ENCODE measurements at places on chromosomes 4 and X.

- DNase-seq: no peak
Observed at GRCh38 chrX:108117988-108118387, 26.4 kb downstream of the ATG4A start.

GRCh38 chrX:82092307-82092706 lies 890.4 kb downstream of the SH3BGRL start:
- no peak for DNase-seq

- DNase-seq: no peak
Observed at GRCh38 chr4:101101072-101101471, 246.3 kb downstream of the PPP3CA start.

DNA sequence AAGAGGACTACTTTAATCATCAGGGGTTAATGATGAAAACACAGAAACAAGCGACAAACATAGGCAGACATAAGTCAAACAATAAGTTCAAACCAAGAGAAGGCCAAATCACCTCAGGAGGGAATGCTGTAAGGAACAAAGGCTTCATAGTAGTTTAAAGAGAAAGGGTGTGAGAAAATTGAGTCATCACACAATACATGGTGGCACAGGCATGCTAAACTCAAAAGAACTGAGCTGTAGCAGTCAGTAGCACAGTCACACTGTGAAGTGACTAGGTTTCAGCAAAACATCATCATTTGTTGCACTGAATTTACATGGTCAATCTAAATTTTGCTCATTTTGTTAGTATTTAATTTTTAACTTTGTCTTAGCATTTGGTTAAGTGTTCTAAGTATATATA lies 24.2 kb downstream of the SMC1A start:
- DNase-seq: no peak

GRCh38 chr4:172838111-172838510 lies 330.5 kb upstream of the GALNT7 start:
- DNase-seq: no peak

DNA sequence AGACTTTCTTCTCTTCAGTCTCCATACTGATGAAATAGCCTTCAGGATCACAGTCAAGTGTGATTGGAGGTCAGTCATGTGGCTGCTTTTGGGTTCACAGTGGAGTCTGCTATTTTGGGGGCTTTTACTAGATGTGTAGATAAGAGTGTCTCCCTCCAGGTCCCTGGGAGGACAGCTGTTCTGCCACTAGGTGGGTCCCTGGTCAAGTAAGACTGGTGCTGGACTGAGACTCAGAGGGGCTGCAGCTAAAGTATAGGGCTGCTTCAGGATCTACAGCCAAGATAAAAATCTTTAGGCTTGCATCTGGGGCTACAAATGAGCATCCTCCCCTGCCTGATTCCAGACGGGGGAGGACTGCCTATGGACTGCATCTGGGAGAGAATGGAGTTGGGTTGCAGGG lies 200.7 kb upstream of the ANKRD50 start:
- no peak for DNase-seq

DNA sequence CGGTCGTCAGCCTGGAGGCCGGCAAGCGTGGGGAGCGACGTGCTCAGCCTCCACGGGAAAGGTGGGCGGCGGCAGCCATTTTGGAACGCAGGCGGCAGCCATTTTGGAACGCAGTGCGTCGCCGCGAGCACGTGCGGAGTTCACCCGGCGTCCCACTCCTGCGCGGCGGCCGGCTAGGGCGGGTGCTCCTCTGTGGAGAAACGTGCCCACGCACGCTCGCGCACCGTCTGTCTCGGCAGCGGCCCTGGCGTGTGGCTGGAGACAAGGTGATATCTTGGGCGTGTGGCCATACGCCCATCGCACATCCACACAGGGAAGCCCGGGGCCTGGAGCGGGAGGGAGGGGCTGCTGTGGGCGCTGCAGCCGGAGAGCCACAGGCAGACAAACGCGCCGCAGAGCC lies 21.1 kb downstream of the CPLX1 start:
- no peak for DNase-seq

DNA sequence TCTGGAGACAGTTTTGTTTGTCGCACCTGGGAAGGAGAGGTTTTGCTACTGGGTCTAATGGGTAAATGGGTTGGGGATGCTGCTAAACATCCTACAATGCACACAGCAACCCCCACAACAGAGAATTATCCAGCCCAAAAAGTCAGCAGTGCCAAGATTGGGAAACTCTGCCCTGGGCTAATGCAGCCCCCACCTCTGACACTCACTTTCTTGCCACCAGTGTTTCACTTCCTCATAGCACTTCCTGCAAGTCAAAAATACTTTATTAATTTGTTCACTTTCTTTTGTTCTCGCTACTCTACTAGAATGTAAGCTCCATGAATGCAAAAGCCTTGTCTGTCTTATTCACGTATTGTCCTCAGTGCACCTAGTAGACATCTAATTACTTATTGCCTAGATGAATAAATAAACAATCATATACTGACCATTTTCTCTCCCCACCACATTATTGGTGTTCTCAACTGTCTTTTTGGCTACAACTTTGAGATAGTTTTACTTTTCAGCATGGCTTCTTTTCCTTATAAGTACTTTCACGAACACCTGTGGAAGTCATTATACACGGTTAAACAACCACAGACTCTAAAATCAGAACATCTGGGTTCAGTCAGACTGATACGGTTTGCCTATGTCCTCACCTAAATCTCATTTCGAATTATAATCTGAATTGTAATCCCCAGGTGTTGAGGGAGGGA lies 82.0 kb upstream of the PITX2 start:
- no peak for DNase-seq

- no peak for DNase-seq
Observed at GRCh38 chr4:22881411-22881810, 188.7 kb downstream of the GBA3 start.

- DNase-seq: no peak
Observed at GRCh38 chr4:61953386-61953785, 753.3 kb downstream of the ADGRL3 start.

DNA sequence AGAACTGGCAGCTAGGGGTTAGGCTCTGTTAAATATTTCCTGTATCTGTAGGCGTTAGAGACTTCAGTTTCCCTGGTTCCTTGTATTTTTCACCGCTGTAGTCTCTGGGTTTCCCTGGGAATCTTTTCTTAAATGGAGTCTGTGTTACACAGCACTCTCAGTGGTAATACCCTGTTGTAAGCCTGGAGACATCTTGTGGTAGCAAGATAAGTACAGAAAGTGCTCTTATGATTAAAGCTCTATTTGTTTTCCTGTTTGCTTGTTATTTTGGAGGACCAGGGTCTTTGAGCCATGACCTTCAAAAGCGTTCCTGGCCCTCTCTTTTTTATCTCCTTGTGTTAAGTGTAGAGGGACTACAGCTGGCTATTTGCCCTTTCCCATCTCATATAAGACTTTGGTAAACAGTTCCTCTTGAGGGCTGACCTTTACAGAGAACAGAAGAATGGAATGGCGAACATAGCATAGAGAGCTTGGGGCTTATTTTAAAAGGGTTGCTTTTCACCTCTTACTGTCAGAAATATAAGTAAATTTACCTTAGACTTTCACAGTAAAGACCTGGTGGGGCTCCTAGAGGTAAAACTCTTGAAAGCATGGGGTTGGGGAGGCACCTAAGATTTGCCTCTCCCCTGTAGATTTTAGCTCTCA lies 782.5 kb downstream of the FAT4 start:
- no peak for DNase-seq

DNA sequence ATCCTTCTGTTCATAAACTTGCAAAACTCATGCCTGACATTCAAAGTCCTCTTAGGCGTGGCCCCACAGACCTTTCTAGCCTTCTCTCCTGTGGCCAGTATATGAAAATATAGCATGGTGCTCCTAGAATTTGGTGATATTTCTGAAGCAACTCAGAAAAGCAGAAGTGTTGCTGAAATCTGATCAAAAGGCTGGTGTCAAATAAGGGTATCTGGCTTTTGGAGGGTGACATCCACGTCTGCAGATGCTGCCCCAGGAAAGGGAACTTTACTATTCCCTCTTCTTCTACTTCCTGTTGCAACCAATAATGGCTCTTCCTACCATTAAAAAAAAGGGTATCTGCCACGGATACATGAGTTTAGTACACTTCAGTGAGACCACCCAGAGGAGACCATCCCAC lies 83.9 kb upstream of the RPS6KA3 start:
- no peak for DNase-seq

- DNase-seq: no peak
Observed at GRCh38 chrX:84216406-84216805, 28.4 kb upstream of the RPS6KA6 start.

GRCh38 chr4:140426610-140427105 lies 790 bp downstream of the CLGN start:
- no peak for DNase-seq

DNA sequence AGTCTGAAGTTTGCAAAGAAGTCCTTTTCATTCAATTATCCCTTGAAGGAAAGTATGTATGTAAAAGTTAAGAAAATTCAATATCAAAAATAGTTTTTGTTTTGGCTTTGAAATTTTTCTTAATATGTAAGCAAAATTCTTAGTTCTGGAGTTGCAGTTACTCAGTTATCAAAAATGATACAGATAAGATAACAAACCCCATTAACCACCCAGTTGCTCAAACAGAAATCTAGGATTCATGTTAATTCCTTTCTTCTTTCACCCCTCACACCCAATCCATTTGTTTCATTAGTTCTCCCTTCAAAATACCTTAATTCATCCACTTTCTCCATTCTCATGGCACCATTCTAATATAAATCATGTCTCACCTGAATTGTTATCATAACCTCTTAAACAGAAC lies 40.5 kb upstream of the JADE1 start:
- no peak for DNase-seq

All from HFF-Myc (cell line).